ENCODE measurements at places on chromosomes 7 and 10.

DNA sequence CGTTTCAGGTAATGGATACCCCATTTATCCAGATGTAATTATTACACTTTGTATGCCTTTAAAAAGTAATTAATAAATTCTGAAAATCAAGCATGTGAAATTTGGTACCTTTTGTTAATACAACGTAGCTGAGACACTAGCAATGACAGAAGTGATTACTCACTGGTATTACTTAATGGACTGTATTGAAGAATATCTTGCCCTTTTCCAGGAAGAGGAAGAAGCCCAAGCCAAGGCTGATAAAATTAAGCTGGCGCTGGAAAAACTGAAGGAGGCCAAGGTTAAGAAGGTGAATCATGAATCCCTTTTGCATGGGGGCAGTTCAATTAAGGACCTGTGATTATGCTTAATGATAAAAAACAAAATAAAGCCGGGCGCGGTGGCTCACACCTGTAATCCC, 64.8 kb downstream of the APBB1IP start:
- no peak for DNase-seq

DNA sequence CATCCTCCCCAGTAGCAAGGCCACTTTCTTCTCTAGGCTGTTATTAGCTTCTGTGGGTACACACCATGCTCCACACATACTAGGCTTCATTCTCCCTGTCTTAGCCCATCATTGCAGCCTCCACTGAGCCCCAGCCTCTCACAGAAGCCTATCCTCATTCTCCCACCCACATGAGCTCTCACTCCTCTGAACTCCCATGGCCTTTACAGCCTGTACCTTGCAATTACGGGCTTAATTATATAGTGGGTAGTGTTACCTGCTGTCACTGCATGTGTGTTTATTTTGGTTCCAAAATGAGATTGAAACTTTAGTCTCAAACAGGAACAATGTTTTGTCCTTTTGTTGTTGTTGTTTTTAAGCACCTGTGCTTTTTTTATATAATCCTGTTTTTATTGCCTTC, 460.0 kb downstream of the KCNMA1 start:
- DNase-seq = no peak

- DNase-seq = no peak
Observed at GRCh38 chr10:30346615-30347014, 2.5 kb downstream of the MTPAP start.

- DNase-seq = no peak
Observed at GRCh38 chr10:101645659-101646058, 49.3 kb downstream of the FBXW4 start.

- DNase-seq = no peak
Observed at GRCh38 chr7:130521258-130521951, 29.5 kb downstream of the MEST start.

GRCh38 chr7:43535810-43536585, 46.9 kb upstream of the STK17A start:
- no peak for DNase-seq

DNA sequence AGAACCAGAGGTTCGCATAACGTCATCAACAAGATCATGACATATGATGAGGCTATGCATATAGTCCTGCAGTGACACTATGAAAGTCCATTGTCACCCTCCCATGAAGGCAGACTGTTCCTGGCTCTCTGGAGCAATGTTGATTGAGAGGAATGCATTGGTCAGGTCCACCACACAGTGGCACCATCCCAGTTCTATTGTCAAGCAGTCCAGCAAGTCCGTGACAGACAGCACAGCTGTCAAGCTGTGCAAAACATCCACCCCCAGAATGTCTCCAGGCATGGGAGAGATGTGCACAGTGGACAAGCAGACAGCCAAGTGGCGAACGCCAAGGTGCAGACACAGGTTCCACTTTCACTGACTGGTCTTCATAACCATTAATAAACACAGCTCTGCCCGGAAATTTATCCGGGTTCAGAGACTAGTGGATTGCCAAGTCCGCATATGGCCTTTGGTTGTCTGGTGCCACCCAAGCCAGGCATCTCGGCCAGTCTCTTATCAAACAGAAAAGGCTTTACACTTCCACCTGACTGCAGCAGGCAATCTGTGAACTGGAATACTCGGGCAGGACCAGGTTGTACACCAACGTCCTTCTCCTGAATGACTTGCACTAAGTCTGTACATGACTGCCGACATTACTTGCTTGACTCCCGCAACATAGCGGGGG, 7.2 kb downstream of the RNF133 start:
- DNase-seq = no peak

DNA sequence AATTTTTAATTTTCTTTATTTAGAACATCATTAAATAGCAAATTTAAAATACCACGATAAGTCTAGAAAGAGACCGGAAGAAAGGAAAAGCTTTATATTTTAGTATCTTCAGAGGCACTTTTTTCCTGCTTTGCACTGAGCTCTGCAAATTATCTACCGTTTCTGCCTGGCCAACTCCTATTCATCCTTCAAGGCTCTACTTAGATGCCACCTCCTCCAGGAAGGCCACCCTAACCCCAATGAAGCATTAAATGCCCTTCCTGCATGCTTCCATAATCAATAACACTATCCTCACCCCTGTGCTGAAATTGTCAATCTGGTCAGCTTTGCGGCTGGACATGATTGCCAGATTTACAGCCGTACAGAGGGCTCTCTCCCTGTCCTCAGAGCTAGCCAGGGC, 141.8 kb upstream of the CHST15 start:
- no peak for DNase-seq

- DNase-seq = no peak
Observed at GRCh38 chr10:6603142-6604125, 23.4 kb upstream of the PRKCQ start.

- DNase-seq = no peak
Observed at GRCh38 chr7:80807166-80807900, 111.5 kb downstream of the SEMA3C start.

DNA sequence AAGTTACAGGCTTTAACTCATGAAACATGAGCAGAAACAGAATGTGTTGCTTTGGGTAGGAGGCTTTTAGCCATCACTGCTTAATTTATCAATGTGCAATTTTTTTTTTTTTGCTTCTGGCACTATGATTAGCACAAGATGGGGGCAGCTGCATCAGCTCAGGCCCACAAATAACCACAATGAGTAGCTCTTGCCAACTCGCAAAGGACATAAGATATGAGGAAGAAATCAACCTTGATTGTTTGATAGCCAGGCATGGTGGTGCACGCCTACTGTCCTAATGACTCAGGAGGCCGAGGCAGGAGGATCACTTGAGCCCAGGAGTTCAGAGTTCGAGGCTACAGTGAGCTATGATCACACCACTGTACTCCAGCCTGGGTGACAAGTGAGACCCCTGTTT, 12.3 kb downstream of the NOD1 start:
- no peak for DNase-seq

DNA sequence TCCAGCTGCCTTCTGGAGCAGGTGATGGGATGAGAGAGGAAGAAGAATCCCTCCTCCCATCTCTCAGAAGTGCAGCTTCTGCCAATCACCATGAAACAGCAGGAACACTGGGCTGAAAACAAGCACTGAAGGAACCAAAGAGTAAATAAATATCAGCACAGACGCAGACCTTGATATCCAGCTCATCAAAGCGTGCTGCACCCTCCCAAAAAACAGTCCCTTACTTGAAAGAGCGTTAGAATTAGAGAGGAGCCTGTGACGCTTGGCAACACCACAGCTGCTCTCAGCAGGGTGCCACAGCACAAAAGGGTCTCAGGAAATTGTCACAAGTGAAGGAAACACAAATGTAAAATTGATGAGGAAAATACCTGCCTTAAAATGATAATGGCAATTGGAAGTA, 39.5 kb downstream of the KLF6 start:
- no peak for DNase-seq
